ENCODE measurements at places on chromosomes 5 and 9. TPM values are rescaled to one million over a fixed set of nuclear protein-coding genes. Genes with fewer than 3 reads are reported as not detected.

ZER1 gene
- total RNA-seq, result 38.0 TPM

FOXD4L4 gene
- total RNA-seq, result 0.20 TPM

OTP gene
- total RNA-seq, result 0.17 TPM

SHISAL2B gene
- total RNA-seq, result not detected

TMEM174 gene
- total RNA-seq, result not detected

SHC3 gene
- total RNA-seq, result 0.83 TPM

CENPK gene
- total RNA-seq, result 11.9 TPM

IL13 gene
- total RNA-seq, result not detected

SAPCD2 gene
- total RNA-seq, result 13.5 TPM

ARID3C gene
- not detected for total RNA-seq

CNTNAP3B gene
- total RNA-seq, result 10.1 TPM

DNA sequence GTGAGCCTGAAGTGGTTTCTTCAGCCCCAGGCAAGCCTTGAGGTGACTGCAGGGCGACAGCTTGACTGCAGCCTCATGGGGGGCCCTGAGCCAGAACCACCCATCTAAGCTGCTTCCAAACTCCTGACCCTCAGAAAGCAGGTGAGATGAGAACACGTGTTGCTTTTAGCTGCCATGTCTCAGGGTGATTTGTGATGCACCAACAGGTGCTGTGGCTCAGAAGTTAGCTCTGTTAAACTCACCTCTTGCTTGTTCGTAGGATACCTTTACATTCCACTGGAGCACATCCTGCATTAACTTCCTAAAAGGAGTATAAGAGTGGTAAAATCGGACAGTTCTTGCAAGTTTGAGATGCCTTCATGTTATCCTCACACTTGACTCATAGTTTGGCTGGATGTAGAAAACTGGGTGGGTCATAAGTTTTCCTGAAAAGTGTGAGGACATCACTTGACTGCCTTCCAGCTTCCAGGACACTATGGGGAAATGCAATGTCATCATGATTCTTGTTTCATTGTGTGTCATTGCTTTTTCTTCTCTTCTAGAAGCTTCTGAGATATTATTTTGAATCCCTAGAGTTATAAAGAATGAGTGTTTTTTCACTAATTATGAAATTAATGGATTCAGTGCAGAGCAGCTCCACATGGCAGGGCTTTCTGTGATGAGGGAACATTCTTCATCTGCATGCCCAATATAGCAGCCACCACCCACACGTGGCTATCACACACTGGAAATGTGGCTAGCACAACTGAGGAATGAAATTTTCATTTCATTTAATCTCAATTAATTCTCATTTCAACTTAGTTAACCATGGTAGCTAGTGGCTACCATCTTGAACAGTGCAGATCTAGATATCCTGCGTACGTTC, 92.3 kb downstream of the HSD17B3 start:
- DNase-seq, result no peak
- peaks cover 8% of the 10 kb centered on the region for H3K27me3 ChIP-seq
- H3K4me3 ChIP-seq, result no peak overlapping the region
- H3K4me1 ChIP-seq, result no peaks in the 10 kb centered on the region

GRCh38 chr5:14251733-14252132, 108.6 kb downstream of the TRIO start:
- H3K4me1 ChIP-seq, result peaks cover 45% of the 10 kb centered on the region
- peak overlapping the region; percentile 67 for H3K4me3 ChIP-seq
- peaks cover 9% of the 10 kb centered on the region for H3K27me3 ChIP-seq
- H3K36me3 ChIP-seq, result no peaks in the 10 kb centered on the region
- H3K27ac ChIP-seq, result peak overlapping the region; percentile 89
- no peak for DNase-seq

GRCh38 chr5:36611520-36612274, 5.3 kb downstream of the SLC1A3 start:
- DNase-seq, result no peak
- no peak overlapping the region for H3K4me3 ChIP-seq
- H3K27ac ChIP-seq, result no peak overlapping the region
- no peaks in the 10 kb centered on the region for H3K36me3 ChIP-seq
- no peaks in the 10 kb centered on the region for H3K27me3 ChIP-seq
- peaks cover 7% of the 10 kb centered on the region for H3K4me1 ChIP-seq

GRCh38 chr9:127451858-127452656, 747 bp downstream of the LRSAM1 start:
- peak; percentile 40 for DNase-seq
- H3K27me3 ChIP-seq, result peaks cover 12% of the 10 kb centered on the region
- H3K36me3 ChIP-seq, result peaks cover 5% of the 10 kb centered on the region
- H3K4me1 ChIP-seq, result peaks cover 11% of the 10 kb centered on the region

DNA sequence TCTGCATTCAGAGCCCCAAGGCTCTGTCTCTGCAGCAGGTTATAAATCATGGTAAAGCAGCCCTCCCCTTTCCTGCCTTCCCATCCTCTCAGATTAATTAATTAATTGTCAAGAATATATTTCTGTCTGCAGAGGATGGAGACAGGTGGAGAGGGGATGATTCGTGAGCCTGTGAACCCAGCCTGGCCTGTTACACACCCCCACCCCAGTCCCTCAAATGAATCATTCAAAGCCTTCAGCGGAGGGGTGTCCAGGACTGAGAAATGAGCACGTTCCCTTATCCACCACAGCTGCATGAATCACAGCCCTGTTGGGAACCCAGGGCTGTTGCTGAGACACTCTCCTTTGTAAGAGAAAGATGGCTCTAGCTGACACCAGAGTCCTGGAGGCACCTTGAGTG, 56.0 kb downstream of the NIPAL4 start:
- peaks cover 8% of the 10 kb centered on the region for H3K36me3 ChIP-seq
- peaks cover 2% of the 10 kb centered on the region for H3K27me3 ChIP-seq
- H3K27ac ChIP-seq, result no peak overlapping the region

DNA sequence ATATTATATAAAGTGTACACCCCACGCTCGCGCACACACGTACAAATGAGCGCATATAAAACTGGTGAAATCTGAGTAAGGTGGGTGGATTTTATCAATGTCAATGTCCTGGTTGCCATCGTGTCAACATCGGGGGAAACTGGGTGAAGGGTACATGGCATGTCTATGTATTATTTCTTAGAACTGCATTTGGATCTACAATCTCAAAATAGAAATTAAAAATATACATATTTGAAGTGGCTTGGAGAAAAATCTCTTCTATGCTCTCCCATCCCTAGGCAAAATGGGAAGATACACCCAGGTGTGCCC, 763 bp upstream of the WHRN start:
- no peak overlapping the region for H3K27ac ChIP-seq
- H3K27me3 ChIP-seq, result no peaks in the 10 kb centered on the region
- H3K4me1 ChIP-seq, result peaks cover 7% of the 10 kb centered on the region
- DNase-seq, result no peak

DNA sequence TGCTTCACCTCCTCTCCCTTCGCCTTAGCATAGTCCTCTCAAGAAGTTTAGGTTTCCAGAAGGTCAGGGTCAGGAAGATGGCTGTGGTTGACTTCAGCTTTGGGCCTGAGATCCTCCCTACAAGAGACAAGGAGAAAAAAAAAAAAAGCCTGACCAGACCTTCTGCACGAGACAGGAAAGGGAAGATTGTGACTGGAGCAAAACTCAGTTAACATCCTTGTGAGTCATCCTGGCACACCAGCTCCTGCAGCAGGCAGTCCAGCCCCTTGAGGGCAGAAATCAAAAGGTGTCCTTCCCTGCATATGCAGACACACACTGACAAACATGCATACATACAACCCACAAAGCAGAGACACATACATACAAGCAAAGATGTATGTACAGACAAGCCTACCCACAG, 18.0 kb upstream of the ENHO start:
- no peak overlapping the region for H3K4me3 ChIP-seq
- H3K36me3 ChIP-seq, result no peaks in the 10 kb centered on the region
- H3K27ac ChIP-seq, result no peak overlapping the region
- DNase-seq, result no peak
- H3K27me3 ChIP-seq, result peaks cover 13% of the 10 kb centered on the region

GRCh38 chr9:120877276-120878034, 467 bp upstream of the PHF19 start:
- peak overlapping the region; percentile 96 for H3K4me3 ChIP-seq
- no peaks in the 10 kb centered on the region for H3K36me3 ChIP-seq
- H3K27me3 ChIP-seq, result peaks cover 8% of the 10 kb centered on the region
- H3K27ac ChIP-seq, result peak overlapping the region; percentile 67

GRCh38 chr5:36300927-36301540, 668 bp downstream of the RANBP3L start:
- peaks cover 3% of the 10 kb centered on the region for H3K27me3 ChIP-seq
- peak overlapping the region; percentile 38 for H3K27ac ChIP-seq
- H3K4me3 ChIP-seq, result no peak overlapping the region
- H3K36me3 ChIP-seq, result no peaks in the 10 kb centered on the region
- peaks cover 13% of the 10 kb centered on the region for H3K4me1 ChIP-seq

GRCh38 chr9:135095470-135096407, 8.3 kb downstream of the OLFM1 start:
- H3K4me3 ChIP-seq, result peak overlapping the region; percentile 54
- DNase-seq, result no peak
- H3K4me1 ChIP-seq, result peaks cover 75% of the 10 kb centered on the region
- peaks cover 12% of the 10 kb centered on the region for H3K36me3 ChIP-seq
- peaks cover 9% of the 10 kb centered on the region for H3K27me3 ChIP-seq
- peak overlapping the region; percentile 56 for H3K27ac ChIP-seq

DNA sequence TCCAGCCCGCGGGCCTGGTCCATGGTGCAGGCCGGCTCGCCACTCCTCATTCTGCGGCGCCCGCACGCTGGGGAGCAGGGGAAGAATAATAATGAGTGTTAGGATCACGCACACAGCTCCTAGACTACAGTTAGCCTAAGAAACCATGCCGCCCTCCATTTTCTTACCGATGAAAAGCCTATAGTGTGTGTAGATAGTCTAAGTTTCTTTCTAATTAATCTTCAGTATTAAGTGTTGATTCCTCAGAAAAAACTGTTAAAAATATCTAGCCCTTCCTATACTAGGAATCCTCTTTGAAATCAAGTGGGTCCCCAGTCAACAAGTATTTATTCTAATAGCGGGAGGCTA, 9.3 kb downstream of the ZBED3 start:
- H3K4me3 ChIP-seq, result peak overlapping the region; percentile 78
- no peaks in the 10 kb centered on the region for H3K36me3 ChIP-seq
- peak overlapping the region; percentile 80 for H3K27ac ChIP-seq
- DNase-seq, result no peak
- peaks cover 12% of the 10 kb centered on the region for H3K27me3 ChIP-seq

- H3K27ac ChIP-seq, result no peak overlapping the region
- no peaks in the 10 kb centered on the region for H3K36me3 ChIP-seq
- peaks cover 5% of the 10 kb centered on the region for H3K4me1 ChIP-seq
- no peak overlapping the region for H3K4me3 ChIP-seq
- no peaks in the 10 kb centered on the region for H3K27me3 ChIP-seq
Observed at GRCh38 chr5:163888366-163888765, 382.9 kb downstream of the MAT2B start.

GRCh38 chr5:132477784-132478365, 12.7 kb downstream of the IRF1 start:
- no peak overlapping the region for H3K4me3 ChIP-seq
- no peaks in the 10 kb centered on the region for H3K36me3 ChIP-seq
- no peak for DNase-seq
- no peak overlapping the region for H3K27ac ChIP-seq

DNA sequence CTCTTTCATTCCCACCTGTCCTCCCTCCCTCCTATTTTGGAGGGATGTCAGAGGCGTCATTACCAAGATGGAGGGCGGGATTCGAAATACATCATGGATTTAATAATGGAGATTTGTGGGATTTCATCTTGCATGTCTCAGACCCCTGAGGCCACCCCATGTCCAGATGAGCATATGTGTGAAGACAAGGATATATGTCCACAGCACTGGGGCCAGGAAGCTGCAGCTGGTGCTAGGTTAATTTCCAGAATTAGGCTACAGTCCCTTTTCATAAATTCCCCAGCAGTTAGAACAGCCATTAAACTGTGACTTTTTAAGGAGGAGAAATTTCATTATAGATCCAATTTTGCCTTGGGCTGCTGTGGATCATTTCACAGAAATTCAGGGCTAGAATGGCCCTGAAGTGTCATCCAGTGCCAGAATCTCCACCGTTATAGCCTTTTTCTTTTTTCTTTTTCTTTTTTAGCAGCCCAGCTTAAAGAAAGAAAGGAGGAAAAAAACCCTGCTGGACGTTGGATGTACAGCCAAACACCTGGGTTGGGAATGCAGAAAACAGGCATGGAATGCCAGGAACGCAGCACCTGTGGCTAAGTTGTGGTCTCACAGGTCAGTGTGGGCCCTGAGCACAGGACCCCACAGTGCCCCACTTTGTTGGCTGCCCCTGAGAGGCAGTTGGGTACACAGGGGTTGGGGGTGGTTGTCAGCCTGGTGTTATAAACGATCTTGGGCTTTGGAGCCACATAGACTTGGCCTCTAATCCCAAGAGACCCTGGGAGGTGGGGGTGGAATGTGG, 50.2 kb upstream of the CXCL14 start:
- no peaks in the 10 kb centered on the region for H3K4me1 ChIP-seq
- no peak overlapping the region for H3K4me3 ChIP-seq
- DNase-seq, result no peak
- H3K27me3 ChIP-seq, result peaks cover 3% of the 10 kb centered on the region
- H3K27ac ChIP-seq, result no peak overlapping the region

DNA sequence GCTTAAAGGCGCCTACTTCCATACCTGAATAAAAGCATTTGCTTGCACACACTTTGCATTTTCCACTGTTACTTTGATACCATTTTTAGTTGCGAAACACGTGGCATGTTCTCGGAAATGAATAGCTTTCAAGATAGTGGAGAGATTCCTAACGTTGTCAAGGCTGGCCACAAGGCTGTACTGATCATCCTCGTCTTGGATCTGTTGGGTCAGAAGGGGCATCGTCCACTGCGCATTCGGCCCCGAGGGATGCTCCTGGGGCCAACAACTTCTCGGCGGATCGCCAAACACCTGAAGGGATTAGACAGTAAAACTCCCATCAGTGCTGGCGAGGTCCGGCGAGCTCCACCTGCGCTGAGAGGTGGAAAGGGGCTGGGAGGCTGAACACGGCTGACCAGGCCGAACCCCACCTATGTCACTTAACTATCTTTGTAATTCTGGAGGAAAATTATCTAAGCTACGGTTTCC, 599 bp downstream of the RAD1 start:
- peak; percentile 24 for DNase-seq
- H3K4me3 ChIP-seq, result no peak overlapping the region
- peaks cover 9% of the 10 kb centered on the region for H3K4me1 ChIP-seq
- H3K27ac ChIP-seq, result no peak overlapping the region
- no peaks in the 10 kb centered on the region for H3K27me3 ChIP-seq

DNA sequence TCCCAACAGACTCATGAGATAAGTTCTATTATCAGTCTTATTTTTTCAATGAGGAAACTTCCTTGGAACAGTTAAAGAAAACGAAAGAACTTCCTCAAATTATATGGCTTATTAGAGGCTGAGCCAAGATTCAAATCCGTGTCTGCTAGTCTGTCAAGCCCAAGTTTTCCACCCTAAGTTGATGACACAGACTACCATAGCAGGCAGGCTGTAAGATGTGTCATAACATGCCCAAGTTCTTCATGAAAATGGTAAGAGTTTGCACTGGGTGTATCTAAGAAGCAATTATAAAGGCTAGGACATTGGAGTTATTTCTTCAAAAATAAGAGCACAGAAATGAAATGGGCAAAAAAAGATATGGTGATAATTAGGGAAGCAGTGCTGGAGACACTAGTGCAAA, 634.5 kb downstream of the BRINP1 start:
- H3K27me3 ChIP-seq, result peaks cover 3% of the 10 kb centered on the region
- no peak for DNase-seq
- H3K36me3 ChIP-seq, result peaks cover 11% of the 10 kb centered on the region

GRCh38 chr5:171629628-171630349, 155.8 kb upstream of the SMIM23 start:
- peak; percentile 76 for DNase-seq
- peaks cover 12% of the 10 kb centered on the region for H3K4me1 ChIP-seq
- no peak overlapping the region for H3K27ac ChIP-seq
- peaks cover 2% of the 10 kb centered on the region for H3K27me3 ChIP-seq
- H3K4me3 ChIP-seq, result peak overlapping the region; percentile 15
- no peaks in the 10 kb centered on the region for H3K36me3 ChIP-seq

GRCh38 chr9:114174876-114175771, 19.8 kb downstream of the COL27A1 start:
- DNase-seq, result no peak
- no peak overlapping the region for H3K27ac ChIP-seq
- H3K4me1 ChIP-seq, result peaks cover 5% of the 10 kb centered on the region
